ENCODE measurements at places on chromosomes 2 and 18. TPM values are rescaled to one million over a fixed set of nuclear protein-coding genes. Genes with fewer than 3 reads are reported as not detected.

DNA sequence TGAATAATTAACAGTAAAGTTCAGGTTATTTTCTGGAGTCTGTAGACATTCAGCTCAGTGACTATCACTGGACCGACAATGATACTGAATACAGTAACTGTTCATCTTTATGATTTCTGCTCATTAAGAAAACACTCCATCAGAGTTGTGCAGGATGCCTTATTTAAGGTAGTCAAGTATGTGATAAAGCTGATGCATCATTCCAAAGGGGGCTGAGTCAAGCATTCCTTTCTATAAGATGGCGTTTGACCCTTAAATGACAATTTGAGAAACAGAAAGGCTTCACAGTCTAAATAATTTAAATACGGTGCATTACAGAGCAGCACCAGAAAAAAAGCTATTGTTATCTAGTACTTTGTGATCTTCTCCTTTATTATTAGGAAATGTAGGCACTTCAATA is 131.1 kb downstream of the CDH2 start:
- H3K27ac ChIP-seq: peak overlapping the region; percentile 2
- no peak overlapping the region for H3K4me3 ChIP-seq
- H3K4me1 ChIP-seq: peaks cover 63% of the 10 kb centered on the region
- no peak for DNase-seq
- no peaks in the 10 kb centered on the region for H3K36me3 ChIP-seq

CD8B2 gene
- total RNA-seq: not detected

DNA sequence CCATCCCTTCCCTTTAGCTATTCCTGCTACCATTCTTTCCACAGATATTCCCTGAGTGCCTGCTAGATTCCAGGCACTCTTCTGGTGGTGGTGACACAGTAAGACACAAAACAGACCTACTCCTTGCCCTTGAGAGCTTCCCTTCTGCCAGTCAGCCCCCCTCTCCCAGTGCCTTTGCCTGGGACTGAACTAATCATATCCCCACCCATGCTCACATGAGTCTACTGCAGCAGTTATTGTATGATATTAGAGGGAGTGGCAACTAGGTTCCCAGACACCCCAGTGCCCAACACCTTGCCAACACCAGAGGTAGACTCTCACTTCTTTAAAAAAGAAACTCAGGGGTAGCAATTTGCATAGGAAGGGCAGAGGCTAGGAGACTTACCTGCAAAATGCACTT is 7.2 kb upstream of the LBH start:
- H3K27ac ChIP-seq: peak overlapping the region; percentile 81
- DNase-seq: no peak
- H3K4me3 ChIP-seq: no peak overlapping the region
- H3K27me3 ChIP-seq: no peaks in the 10 kb centered on the region
- H3K4me1 ChIP-seq: peaks cover 36% of the 10 kb centered on the region
- H3K36me3 ChIP-seq: no peaks in the 10 kb centered on the region

DNA sequence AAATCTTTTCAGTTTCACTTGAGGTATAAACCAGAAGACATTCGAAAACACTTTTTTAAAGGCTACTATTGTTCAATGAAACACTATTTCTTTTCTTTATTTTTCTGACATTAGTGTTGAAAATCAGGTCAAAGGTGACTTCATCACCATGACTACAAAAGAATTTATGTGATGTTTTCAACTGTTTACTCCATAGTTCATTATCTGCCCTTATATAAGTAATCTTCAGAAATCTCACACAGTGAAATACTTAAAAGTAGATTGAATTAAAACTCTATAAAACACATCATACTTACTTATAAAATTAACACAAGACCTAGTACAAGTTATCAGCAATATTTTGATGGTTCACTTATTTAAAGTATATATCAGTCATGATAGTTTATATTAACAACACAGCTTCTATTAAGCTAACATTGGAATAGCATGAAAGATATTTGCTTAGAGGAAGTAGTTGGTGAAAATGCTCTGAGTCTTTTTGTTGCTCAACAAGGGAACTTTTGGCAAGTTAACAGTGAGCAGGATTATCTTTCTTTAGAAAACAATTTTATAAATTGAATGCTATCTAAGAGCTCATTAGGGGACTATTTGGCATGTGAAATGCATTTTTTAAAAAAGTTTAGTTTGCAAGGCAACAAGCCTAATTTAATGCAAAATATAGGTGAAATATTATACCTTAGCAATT is 60.8 kb downstream of the MC4R start:
- H3K4me3 ChIP-seq: no peak overlapping the region
- H3K4me1 ChIP-seq: no peaks in the 10 kb centered on the region
- H3K36me3 ChIP-seq: no peaks in the 10 kb centered on the region
- no peak for DNase-seq
- no peaks in the 10 kb centered on the region for H3K27me3 ChIP-seq

DNA sequence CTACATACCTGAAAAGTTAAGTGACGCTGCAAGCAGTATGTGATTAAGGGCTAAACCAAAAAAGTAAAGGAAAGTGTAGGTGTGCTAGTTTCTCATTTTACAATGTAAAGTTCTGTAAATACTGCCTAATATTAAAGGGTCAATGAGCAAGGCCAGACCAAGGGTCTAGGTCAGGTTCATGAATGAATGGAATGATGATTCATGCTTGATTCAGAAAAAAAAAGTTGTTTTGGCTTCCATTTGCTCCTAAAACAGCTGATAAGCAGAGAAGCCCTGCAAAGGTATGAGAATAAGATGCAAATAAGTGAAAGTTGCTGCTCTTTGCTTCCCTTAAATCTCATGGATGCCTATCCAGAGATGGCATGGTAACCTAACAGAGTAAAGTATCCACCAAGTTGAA is 61.3 kb downstream of the PTRHD1 start:
- H3K36me3 ChIP-seq: peaks cover 47% of the 10 kb centered on the region
- no peak overlapping the region for H3K27ac ChIP-seq
- H3K4me3 ChIP-seq: no peak overlapping the region

Data from left ventricle myocardium inferior (tissue), 1 donor.